MV-4-11 (cell line): ENCODE measurements at places on chromosomes 3 and 15.

DNA sequence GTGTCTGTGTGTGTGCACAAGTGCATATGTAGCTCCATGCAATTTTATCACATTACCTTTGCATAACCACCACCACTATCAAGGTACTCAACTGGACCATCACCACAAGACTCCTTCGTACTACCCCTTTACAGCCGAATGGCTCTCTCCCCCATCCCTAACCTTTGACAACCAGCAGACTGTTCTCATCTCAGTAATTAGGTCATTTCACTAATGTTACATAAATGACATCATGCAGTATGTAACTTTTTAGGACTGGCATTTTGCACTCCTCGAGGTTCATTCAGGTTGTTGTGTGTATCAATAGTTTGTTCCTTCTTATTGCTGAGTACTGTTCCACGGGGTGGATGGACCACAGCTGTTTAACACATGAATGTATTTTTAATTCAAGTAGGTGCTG, 121.8 kb upstream of the SLC6A11 start:
- DNase-seq: no peak

DNA sequence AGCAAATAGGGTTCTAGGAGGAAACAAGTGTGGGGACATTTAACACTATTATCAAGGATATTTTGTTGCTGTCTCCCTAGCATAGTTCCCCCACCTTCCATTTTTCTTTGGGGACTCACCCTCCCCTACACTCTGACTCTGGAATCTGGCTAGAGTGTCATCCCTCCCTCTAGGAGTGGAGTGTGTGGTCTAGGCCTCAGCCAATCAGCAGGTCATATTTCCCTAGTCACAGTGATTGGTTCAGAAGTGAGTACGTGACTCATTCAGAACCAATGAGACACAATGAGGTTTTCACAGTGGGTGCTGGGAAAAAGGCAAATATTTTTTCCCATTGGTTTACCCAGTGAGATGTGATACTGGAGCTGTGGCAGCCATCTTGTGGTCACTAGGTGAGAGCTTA, 234.4 kb downstream of the SHQ1 start:
- no peak for DNase-seq

GRCh38 chr3:120443626-120444123, 7.1 kb downstream of the FSTL1 start:
- no peak for DNase-seq

- DNase-seq: no peak
Observed at GRCh38 chr3:18712713-18713576, 287.8 kb upstream of the SATB1 start.

- DNase-seq: no peak
Observed at GRCh38 chr15:69825941-69826818, 271.5 kb downstream of the TLE3 start.

DNA sequence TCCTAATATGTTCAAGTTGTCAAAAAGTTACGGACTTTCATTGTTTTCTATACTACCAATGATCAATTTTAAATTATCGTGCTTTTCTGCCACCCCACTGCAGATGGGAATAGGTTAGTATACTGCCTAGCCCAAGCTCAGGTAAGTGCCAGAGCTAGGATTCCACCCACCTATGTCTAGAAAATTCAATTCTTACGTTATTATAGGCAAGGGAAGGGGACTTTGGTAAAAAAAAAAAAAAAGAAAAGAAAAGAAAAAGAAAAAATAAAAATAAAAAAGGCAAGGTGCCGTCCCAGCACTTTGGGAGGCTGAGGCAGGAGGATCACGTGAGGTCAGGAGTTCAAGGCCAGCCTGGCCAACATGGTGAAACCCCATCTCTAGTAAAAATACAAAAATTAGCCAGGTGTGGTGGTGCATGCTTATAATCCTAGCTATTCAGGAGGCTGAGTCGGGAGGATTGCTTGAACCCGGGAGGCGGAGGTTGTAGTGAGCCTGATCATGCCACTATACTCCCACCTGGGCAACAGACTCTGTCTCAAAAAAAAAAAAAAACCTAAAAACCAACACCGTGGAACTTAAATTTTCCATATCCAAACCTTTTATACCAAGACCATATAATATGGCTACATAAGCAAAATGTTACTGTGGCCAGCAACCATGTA, 1.3 kb downstream of the RPL22L1 start:
- no peak for DNase-seq

GRCh38 chr15:26630857-26631256, 142.0 kb downstream of the GABRB3 start:
- DNase-seq: no peak

DNA sequence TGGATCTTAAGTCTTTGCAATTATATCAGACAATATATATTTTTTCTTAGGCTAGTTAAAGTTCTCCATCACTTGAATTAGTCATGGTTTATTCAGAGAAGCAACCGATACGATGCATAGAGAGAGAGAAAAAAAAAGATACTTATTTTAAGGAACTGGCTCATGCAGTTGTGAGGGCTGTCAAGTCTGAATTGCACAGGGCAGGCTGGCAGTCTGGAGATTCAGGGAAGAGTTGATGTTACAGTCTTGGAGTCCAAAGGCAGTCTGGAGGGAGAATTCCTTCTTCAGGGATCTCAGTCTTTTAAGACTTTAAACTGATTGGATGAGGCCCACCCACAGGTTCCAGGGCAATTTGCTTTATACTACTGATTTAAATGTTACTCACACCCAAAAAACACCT, 412.6 kb downstream of the IL5RA start:
- DNase-seq: peak; percentile 49

GRCh38 chr3:74491874-74492273, 122.6 kb downstream of the CNTN3 start:
- DNase-seq: no peak

GRCh38 chr15:72086010-72086697, 31.8 kb downstream of the MYO9A start:
- DNase-seq: no peak

DNA sequence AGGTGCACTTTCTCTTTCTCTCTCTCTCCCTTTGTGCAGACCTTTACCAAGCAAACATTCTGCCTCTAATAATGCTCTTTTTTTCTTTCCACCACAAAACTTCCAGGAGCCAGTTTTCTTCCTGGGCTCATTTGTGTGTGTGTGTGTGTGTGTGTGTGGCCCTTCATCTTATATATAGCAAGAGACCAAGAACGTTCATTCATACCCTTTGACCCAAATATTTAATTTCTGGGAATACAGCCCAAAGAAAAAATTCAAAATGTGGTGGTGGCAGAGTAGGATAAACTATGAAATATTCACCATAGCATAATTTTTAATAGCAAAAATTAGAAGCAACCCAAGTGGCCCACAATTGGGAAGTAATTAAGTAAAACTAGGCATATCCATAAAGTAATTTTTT, 398.9 kb downstream of the IGSF11 start:
- DNase-seq: no peak

- no peak for DNase-seq
Observed at GRCh38 chr3:143302638-143303171, 183.1 kb downstream of the CHST2 start.

- no peak for DNase-seq
Observed at GRCh38 chr3:168493412-168494205, 397.9 kb upstream of the GOLIM4 start.

- DNase-seq: no peak
Observed at GRCh38 chr3:108298056-108298455, 1.7 kb downstream of the HHLA2 start.

- peak; percentile 91 for DNase-seq
Observed at GRCh38 chr3:82130046-82130445, 368.6 kb upstream of the GBE1 start.

- DNase-seq: no peak
Observed at GRCh38 chr3:64046592-64046991, 23.3 kb upstream of the PSMD6 start.

DNA sequence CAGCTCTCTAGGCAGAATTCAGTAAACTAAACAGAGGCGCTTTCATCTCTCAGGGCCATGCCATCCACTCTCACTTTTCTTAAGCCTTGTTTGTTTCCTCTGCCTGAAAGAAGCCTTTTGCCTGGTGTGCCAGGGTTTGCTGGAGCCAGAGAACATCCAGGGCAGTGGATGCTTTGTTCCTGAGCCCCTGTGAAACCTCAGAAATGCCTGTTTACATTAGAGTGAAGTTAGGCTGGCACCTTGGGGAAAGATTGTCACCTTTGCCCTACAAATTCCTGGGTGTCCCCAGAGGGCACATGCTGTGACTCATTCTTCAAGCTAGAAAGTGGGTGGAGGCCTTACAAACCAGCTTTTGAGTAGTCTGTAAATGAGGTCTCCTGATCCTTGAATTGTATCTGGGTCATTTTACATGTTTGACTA, 10.7 kb upstream of the TRAK1 start:
- DNase-seq: no peak

DNA sequence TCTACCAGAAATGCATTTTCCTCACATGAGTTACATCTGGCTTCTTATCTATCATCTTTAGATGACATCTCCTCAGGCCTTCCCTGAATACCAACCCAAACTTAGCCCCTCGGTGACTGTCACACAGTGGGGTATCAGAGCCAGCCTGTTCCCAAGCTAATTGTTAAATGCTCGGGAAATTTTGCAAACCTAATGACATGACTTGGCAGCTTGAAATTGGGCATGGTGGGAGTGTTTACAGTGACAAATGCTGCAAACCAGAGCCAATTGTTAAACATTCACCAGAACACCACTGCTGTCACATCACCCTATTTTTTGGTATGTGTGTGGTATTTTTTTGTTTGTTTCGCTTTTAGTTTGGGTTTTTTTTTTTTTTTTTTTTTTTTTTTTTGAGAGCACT, 130.8 kb downstream of the HCN4 start:
- no peak for DNase-seq

DNA sequence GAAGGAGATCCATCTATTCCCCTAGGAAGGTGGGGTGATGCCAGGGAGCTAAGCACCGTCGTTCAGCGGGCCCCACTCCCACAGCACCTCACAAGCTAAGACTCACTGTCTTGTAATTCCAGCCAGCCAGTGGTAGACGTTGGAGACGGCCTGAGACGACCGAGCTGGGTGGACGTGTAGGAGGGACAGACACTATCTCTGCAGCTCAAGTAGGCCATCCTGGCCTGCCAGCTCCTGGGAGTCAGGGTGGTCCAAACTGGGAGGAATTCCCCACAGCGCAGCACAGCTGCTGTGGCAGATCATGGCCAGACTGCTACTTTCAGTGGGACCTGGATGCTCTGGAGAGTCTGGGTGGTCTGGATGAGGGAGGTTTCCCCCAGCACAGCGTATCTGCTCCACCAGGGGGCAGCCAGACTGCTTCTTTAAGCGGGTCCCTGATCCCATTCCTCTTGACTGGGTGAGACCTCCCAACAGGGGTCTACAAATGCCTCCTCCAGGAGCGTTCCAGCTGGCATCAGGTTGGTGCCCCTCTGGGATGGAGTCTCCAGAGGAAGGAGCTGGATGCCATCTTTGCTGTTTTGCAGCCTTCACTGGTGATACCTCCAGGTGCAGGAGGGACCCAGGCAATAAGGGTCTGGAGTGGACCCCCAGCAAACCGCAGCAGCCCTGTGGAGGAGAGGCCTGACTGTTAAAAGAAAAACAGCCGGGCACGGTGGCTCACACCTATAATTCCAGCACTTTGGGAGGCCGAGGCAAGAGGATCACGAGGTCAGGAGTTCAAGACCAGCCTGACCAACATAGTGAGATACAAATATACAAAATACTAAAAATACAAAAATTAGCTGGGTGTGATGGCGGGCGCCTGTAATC, 27.6 kb downstream of the GNB5 start:
- DNase-seq: no peak

- DNase-seq: no peak
Observed at GRCh38 chr15:78003539-78004008, 73.9 kb downstream of the TBC1D2B start.

DNA sequence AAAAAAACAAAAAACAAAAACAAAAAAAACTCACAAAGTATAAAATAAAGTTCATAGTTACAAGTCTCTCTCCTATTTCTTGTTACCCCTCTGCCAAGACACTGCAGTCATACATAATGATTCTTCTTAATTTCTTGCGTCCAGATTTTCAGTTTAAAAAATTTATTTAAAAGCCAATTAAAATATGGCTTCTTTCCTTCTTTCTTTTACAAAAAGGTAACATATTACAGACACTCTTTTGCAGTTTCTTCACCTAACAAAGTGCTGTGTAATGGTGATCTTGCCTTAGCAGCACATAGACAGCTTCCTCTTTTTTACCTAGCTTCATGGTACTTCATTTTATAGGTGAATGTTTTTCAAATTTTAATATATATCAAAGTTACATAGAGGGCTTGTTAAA, 136.1 kb upstream of the SGO1 start:
- no peak for DNase-seq

DNA sequence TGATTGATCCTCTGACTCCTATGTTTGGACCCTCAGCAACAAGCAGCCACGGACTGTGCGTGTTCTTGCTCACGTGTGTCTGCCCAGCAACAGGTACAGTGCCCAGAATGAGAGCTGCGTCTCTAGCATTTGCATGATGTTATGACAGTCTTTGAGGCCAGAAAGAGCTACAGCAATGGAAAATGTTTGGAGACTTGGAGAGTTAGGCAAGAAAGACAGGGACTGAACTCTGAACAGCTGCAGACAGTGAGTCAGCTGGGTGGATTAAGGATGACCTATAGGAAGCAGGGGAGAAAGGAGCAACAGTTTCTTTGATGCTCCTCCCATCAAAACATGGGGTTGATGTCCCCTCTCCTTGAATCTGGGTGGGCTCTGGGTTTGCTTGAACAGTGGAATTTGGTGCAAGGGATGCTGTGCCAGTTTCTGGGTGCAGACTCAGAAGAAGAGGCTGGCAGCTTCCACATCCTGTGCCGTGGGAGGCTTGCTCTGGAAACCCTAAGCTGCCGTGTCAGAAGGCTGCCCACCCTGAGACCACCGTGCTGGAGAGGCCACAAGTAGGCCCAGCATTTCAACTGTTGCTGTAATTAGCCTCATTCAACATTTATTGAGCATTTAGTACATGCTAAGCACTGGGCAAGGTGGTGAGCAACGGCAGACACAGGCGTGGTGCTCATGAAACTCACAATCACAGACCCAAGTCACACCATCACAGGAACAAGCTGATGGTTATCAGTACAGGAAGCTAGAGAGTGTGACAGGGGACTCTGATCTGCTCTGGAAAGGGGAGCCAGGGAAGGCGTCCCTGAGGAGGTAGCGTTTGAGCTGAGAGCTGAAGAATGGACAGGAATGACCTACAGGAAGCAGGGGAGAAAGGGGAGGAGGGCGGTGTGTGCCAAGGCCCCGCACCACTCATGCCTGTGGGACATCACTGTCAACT, 21.7 kb downstream of the CCR9 start:
- DNase-seq: no peak

GRCh38 chr15:23073890-23074646, 34.7 kb upstream of the TUBGCP5 start:
- peak; percentile 78 for DNase-seq

- DNase-seq: no peak
Observed at GRCh38 chr3:107870943-107871638, 219.7 kb downstream of the CD47 start.
